ENCODE measurements at places on chromosomes 12 and 14. TPM values are rescaled to one million over a fixed set of nuclear protein-coding genes. Genes with fewer than 3 reads are reported as not detected.

KRT83 gene
- total RNA-seq: not detected

DNA sequence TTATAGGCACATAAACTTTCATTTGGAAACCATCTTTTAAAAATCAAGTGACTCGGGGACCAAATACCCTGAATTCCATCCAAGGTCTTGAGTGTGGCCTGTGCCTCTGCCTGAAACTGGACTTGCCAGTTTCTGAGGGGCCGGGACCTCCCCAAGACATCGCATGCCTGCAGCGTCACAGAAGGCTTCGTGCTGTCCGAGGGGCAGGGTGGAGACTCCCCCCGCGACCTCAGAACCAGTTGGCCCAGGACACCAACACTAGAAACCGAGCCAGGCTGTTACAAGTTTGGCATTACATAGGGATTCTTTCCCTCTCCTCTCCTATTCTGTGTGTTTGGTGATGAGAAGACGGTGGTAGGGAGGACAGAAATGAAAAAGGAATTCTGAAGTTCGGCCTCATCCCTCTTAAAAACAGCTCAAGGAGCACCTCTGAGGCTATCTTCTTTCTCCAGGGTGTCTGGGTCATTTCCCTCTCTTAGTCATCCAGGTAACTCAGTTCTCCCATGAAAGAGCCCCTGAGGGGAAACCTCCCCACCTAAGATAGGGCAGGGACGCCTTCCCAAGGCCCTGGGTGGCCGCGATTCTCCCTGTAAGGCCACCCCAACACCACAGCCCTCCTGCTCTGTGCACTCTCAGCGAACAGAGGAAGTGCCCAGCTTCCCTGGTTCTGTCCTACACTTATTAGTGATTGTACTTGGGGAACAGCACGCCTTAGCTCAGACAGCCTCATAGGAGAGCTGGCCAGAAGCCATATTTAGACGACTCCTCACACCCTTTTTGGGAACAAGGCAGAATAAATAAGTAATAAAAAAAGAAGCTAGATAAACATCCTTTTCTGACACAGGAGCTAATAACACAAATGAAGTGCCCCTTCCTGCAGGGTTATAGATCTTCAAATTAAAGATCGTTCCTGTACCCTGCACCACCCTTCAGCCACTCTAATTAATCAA lies 93.8 kb downstream of the BCL11B start:
- H3K4me1 ChIP-seq: no peaks in the 10 kb centered on the region
- H3K4me3 ChIP-seq: no peak overlapping the region
- no peak overlapping the region for H3K27ac ChIP-seq

GRCh38 chr12:123033392-123034021 lies 53.0 kb downstream of the ARL6IP4 start:
- H3K27me3 ChIP-seq: no peaks in the 10 kb centered on the region
- H3K27ac ChIP-seq: no peak overlapping the region
- H3K4me1 ChIP-seq: no peaks in the 10 kb centered on the region
- no peaks in the 10 kb centered on the region for H3K36me3 ChIP-seq
- H3K4me3 ChIP-seq: no peak overlapping the region

DNA sequence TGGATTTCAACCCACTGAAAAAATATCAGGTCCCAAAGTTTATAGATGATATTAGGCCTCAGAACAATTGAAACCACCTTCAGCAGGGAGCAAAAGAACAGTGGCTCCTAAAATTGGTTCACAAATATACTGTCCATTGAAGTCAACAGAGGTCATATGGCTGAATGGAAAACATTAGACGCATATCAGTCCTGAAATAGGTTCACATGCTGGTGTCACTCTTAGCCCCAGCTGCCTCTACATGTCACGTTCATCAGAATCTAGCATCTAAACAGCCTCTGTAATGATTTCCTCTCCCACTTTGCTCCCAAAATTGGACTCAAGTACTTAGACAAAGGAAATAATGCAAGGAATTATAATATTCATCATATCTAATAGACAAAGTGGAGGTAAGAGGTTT lies 8.7 kb downstream of the FLRT2 start:
- H3K4me1 ChIP-seq: peaks cover 10% of the 10 kb centered on the region
- no peaks in the 10 kb centered on the region for H3K36me3 ChIP-seq
- no peak overlapping the region for H3K27ac ChIP-seq
- no peak for DNase-seq
- no peaks in the 10 kb centered on the region for H3K27me3 ChIP-seq
- no peak overlapping the region for H3K4me3 ChIP-seq

DNA sequence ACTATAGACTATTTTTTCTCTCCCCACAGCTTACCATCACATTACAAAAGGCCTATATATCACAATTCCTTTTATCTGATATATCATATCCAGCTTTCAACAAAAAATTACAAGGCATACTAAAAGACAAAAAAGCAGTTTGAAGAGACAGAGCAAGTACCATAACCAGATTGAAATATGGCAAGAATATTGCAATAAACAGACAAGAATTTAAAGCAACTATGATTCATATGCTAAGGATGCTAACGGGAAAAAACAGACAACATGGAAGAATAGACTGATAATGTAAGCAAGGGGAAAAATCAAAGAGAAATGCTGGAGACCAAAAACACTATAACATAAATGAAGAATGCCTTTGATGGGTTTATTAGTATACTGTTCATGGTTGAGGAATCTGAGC lies 40.7 kb downstream of the LRP6 start:
- no peak overlapping the region for H3K27ac ChIP-seq
- H3K4me3 ChIP-seq: no peak overlapping the region
- no peaks in the 10 kb centered on the region for H3K27me3 ChIP-seq
- peaks cover 6% of the 10 kb centered on the region for H3K4me1 ChIP-seq
- no peak for DNase-seq
- no peaks in the 10 kb centered on the region for H3K36me3 ChIP-seq

DNA sequence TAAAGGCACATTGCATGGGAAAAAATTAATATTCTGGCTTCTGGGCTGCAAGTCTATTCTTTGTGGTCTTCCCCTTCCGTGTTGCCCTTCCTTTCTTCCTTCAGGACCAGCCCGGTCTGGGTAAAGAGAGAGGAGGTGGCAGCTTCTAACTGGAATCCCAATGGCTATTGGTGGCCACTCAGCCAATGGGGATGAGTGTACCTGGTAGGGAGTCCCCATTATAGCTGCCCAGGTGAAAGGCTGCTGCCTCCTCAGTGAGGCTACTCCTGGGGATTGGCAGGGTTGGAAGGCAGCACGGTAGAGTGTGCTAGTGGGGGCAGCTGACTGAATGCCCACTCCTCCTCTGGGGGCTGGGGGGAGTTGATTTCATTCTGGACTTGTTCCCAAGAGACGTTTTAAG lies 112.6 kb downstream of the RBM19 start:
- H3K27me3 ChIP-seq: no peaks in the 10 kb centered on the region
- H3K27ac ChIP-seq: no peak overlapping the region
- peaks cover 26% of the 10 kb centered on the region for H3K4me1 ChIP-seq
- DNase-seq: no peak

POTEM gene
- total RNA-seq: not detected

- H3K4me1 ChIP-seq: peaks cover 48% of the 10 kb centered on the region
- no peaks in the 10 kb centered on the region for H3K36me3 ChIP-seq
- H3K4me3 ChIP-seq: no peak overlapping the region
- H3K27me3 ChIP-seq: no peaks in the 10 kb centered on the region
These were observed 191.4 kb upstream of the BCL2L14 start for GRCh38 chr12:11879306-11879705.

TBC1D30 gene
- 0.83 TPM for total RNA-seq

DNA sequence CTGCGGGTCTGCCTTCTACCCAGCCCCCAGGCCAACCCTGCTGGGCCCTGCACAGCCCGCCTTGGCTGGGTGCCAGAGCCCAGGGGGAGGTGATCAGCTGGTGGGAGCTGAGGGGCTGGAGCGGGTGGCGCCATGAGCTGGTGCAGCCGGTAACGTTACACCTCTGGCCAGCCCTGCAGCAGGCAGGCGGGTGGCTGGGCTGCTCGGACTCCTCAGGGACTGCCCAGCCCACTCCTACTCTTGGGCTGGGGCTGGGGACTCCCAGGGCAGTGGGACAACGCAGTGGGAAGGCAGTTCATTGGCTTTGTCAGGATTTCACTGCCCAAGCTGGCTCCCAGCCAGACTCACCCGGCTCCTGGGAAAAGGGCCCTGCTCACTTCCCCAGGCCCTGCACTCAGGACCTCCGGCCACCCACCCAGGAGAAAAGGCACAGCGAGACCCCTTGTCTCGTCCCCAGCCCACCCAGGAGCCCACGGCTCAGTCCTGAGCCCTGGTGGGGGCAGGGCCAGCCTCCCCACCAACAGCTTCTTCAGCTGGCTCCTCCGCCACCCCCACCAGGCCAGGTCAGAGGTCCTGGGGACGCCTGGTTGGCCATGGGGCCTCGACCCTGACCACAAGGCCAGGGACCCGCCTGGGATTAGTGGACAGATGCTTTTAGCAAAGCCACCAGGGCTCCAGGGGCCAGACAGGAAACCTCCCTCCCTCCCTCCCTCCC lies 1.0 kb downstream of the PGF start:
- peaks cover 14% of the 10 kb centered on the region for H3K4me1 ChIP-seq
- peaks cover 49% of the 10 kb centered on the region for H3K27me3 ChIP-seq
- H3K27ac ChIP-seq: no peak overlapping the region
- H3K4me3 ChIP-seq: peak overlapping the region; percentile 47

GDF3 gene
- not detected for total RNA-seq

GRCh38 chr12:41627476-41627875 lies 439.4 kb downstream of the PDZRN4 start:
- no peak for DNase-seq
- H3K36me3 ChIP-seq: no peaks in the 10 kb centered on the region
- H3K4me1 ChIP-seq: no peaks in the 10 kb centered on the region
- H3K27me3 ChIP-seq: no peaks in the 10 kb centered on the region
- H3K4me3 ChIP-seq: no peak overlapping the region

- no peak for DNase-seq
- no peaks in the 10 kb centered on the region for H3K36me3 ChIP-seq
- no peaks in the 10 kb centered on the region for H3K27me3 ChIP-seq
- H3K27ac ChIP-seq: no peak overlapping the region
- H3K4me1 ChIP-seq: no peaks in the 10 kb centered on the region
- no peak overlapping the region for H3K4me3 ChIP-seq
These were observed 806.2 kb downstream of the GALC start for GRCh38 chr14:87186737-87187136.

DNA sequence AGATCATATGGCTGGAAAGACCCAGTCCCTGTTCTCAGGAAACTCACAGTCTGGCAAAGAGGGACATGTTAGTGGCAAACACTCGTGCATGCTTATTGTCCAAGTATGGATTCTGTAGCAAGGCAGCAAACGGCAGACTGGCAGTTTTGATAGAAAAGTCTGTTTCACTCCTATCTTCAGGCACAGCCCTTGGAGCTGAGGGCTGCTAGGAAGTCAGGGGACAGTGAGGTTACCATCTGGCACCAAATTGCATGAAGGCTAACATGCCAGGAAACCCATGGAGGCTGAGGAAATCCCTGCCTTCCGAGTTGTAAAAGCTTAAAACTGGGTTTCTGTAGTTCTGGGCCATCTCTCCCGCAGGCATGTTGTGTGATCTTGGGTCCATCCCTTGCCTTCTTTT lies 32.9 kb downstream of the CALM1 start:
- H3K27me3 ChIP-seq: no peaks in the 10 kb centered on the region
- no peak for DNase-seq
- no peak overlapping the region for H3K27ac ChIP-seq
- no peaks in the 10 kb centered on the region for H3K4me1 ChIP-seq
- H3K4me3 ChIP-seq: no peak overlapping the region

DNA sequence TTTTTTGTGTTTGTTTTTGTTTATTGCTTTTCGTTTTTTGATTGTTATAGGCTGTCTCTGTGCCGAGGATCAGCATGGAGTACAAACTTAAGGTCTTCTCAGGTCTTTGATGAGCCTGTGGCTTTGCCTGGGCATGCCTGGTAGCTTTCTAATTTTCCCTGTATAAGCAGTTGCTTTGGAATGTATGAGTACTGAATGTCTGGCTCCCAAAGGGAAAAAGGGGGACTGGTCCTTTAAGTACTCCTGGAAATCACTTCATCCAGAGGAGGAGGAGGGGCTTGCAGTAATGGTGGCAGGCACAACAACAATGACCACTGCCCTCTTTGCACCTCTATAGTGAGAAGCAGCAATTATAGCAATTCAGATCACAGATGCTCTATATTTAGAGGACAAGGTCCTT lies 67.6 kb upstream of the TTC7B start:
- no peak overlapping the region for H3K27ac ChIP-seq
- H3K4me1 ChIP-seq: no peaks in the 10 kb centered on the region
- no peak for DNase-seq
- no peaks in the 10 kb centered on the region for H3K27me3 ChIP-seq

ANKRD33 gene
- total RNA-seq: not detected

SLC6A15 gene
- 1.8 TPM for total RNA-seq

DNA sequence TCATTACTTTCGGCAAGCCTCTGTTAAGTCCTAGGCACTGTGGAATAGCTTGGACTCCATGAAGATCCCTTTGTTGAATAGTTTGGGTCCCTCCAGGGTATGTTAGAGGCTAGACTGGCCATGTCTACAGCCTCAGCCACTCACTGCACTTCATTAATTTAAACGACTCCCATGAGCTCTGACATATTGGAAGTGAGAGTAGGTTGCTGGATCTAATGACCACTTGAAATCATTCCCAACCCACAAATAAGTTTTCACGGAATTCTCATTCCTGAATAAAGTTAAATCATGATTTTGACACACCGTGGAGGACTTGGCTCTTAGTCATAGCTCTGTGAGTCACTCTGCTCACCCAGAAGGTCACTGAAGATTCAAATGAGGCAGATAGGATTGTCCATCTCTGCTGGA lies 21.4 kb upstream of the APPL2 start:
- H3K27ac ChIP-seq: peak overlapping the region; percentile 29
- H3K36me3 ChIP-seq: no peaks in the 10 kb centered on the region
- no peak for DNase-seq
- H3K4me1 ChIP-seq: no peaks in the 10 kb centered on the region

SLC25A21 gene
- total RNA-seq: 1.5 TPM

GRCh38 chr14:35213869-35214387 lies 78.3 kb upstream of the PSMA6 start:
- H3K4me3 ChIP-seq: no peak overlapping the region
- no peaks in the 10 kb centered on the region for H3K27me3 ChIP-seq
- H3K4me1 ChIP-seq: no peaks in the 10 kb centered on the region
- peak overlapping the region; percentile 47 for H3K27ac ChIP-seq
- DNase-seq: no peak
- H3K36me3 ChIP-seq: no peaks in the 10 kb centered on the region
